ENCODE measurements at places on chromosomes 3 and 15.

- DNase-seq: no peak
Observed at GRCh38 chr15:81947548-81947947, 98.3 kb downstream of the MEX3B start.

DNA sequence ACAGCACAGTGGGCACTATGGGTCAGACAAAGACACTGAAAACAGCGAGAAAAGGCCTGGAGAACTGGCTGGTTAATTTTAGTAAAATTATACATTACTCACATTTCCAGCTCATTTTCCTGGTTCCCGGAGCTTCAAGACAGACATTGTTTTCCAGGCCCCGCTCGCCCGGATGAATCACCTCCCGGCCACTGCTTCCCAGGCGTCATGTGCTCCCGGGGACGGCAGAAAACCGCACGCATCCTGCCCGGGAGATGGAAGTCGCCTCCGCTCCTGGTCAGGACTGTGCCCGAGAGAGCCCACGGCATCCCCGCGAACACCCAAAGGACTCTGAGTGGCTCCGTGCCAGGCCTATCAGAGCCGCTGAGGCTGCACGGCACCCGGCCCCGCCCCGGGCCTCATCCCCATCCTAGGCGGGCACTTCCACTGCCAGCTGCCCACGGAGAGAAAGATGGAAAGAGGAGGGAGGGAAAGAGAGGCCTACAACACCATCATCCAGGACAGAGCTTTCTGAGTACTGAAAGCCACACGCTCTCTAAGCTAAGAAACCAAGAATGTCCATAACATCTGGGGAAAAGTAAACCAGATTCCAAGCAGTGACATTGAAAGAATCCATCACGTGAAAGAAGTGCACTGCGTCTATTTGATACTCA is 75.1 kb downstream of the VGLL4 start:
- DNase-seq: no peak

DNA sequence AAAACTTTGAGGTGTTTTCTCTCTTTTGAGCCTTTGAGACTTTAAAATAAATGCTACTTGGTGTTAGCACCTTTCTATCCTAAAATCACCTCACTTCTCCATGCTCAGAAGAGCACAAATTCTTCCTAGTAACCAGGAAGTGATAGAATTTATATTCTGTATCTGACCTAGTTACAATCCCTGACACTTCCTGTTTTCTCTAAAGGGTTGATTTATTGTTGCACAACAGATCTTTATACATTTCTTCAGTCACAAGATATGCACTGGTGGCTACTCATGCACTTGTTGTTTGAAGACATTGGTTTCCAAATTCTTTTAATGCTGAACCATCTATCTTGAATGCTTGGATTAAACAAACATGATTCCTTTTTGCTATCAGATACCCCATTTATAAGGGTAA is 47.2 kb upstream of the CNTN3 start:
- DNase-seq: no peak

- no peak for DNase-seq
Observed at GRCh38 chr3:179743913-179744312, 91.1 kb downstream of the USP13 start.

- no peak for DNase-seq
Observed at GRCh38 chr15:74391582-74392450, 24.4 kb upstream of the CYP11A1 start.

- DNase-seq: no peak
Observed at GRCh38 chr3:55534876-55535275, 47.8 kb upstream of the WNT5A start.

DNA sequence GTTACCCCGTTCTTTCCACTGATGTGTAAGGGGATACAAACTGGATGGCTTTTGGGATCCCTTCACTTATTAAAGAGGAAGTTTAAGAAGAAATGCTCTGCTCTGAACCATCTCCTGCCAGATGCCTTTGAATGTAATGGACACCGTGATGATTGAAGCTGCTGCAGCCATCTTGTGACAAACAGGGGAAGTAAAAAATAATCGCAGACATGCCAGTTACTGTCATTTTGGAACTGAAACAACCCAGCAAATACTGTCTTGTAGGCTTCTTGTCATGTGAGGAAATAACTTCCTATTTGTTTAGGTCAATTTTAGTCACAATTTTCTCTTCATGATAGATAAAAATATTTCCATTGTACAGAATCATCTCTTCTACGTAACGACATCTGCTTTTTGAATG is 224.0 kb downstream of the CHL1 start:
- no peak for DNase-seq

GRCh38 chr3:59423707-59424106 is 373.9 kb upstream of the CFAP20DC start:
- DNase-seq: no peak

- DNase-seq: no peak
Observed at GRCh38 chr3:197901626-197902025, 48.4 kb upstream of the RPL35A start.

DNA sequence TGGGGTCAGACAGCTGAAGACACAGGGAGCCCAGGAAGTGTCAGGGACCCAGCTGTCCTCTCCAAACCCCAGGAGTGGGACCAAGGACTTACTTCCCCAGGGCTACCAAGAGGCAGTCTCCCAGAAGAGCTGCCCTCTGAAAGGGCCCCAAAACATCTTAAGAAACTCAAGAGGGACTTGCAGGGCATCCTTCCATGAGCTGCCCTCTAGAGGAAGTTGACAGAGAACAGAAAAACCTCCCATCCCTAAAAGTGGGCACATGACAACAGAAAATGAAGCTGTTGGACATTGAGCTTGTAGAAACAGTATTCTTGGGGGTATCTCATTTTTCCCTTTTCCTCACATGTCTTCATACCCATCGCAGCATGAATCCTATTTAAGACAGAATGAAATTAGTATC is 58.9 kb downstream of the MECOM start:
- no peak for DNase-seq

GRCh38 chr15:56683908-56684307 is 49.4 kb downstream of the ZNF280D start:
- DNase-seq: no peak

- no peak for DNase-seq
Observed at GRCh38 chr15:52636459-52636858, 42.7 kb downstream of the ATOSA start.

GRCh38 chr3:80550174-80550573 is 782.4 kb upstream of the ROBO1 start:
- no peak for DNase-seq

- no peak for DNase-seq
Observed at GRCh38 chr3:197926418-197926817, 23.6 kb upstream of the RPL35A start.

DNA sequence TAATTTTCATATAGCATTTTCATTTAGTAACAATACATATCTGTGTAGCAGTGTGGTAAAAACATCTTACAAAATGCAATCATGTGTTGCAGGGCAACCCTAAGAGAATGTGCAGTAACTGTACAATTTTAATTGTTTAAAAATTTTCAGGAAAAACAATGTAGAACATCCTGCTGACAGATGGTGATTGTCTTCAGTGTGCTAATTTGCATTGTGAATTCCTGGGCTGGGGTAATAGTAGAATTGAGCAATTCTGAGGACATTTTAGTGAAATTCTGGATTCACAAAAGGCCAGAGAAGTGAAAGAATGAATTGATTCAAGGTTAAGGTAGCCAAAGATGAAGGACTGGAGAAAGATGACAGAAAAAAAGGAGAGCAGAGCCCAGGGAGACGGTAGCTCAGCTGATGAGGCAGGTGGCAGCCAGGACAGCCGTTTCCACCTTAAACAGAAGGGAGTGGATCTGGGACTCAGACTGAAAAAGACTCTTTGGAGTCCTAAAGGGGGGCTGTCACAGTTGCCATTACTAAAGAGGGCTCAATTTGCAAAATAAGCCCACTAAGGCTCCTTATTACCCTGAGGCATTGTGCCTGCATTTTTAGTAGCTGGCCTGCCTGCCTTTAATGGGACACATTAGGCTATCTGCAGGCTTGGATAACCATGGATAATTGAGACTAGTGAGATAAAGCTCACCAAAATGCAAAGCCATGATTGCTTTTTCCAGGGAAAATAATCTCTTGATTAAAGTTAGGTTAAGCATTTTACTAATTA is 8.6 kb downstream of the MAP3K13 start:
- DNase-seq: no peak

DNA sequence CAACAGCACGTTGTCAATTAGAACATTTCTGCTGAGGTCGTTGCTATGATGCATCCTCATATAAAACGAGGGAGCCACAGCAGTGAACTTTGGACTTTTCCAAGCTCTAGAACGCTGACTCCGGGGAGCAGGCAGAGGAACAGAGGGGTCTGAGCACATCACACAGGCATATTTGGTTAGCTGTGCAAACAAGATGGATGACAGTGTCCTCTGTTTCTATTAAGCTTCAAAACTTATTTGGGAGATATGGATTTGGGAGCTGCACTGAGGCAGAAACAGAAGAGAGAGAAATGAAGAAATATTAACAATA is 278.0 kb upstream of the TBL1XR1 start:
- no peak for DNase-seq

DNA sequence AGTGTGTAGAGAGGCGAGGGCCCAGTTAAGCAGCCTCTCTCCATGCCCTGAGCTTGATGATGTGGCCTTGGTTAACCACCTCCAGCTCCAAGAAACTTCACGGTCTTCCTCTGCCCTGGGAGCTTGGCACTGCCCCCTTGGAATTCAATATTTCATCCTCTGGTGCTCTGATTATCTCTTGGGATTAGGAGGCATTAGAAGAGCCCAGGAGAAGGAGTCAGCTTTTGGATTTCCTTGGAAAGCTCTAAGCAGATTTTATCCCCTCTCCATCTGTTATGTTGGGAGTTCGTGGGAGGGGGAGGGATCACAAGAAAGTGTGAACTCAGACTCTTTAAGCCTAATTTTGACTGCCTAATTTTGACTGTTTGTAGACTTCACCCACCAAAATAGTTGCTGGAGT is 132.7 kb upstream of the AGBL1 start:
- DNase-seq: no peak

GRCh38 chr15:85568261-85568808 is 187.9 kb downstream of the AKAP13 start:
- DNase-seq: no peak

- DNase-seq: peak; percentile 55
Observed at GRCh38 chr3:113947372-113948014, at the start of gene ZDHHC23. TSS of gene ZDHHC23 (plus strand) at chr3:113948013. CDS start at chr3:113948803, 790 bp downstream.

DNA sequence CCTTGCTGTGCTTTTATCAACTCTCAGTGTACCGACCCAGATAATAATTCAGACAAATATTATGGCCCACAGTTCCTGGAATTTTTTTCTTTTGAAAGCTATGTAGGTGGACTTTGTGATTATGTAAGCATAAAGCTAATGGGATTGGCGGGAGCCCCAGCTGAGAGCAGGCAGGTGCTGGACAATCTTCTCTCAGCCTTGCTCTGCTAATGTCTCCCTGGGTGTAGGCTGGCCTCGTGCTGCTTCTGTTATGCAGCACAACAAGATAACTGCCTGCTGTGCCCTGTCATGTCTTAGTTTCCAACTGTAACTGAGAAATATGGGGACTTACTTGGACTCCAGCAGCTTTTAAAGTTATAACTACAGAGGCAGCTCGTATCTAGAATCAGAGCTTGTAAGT is 415.0 kb downstream of the PDCD6IP start:
- DNase-seq: no peak

- no peak for DNase-seq
Observed at GRCh38 chr3:60047426-60048200, 997.8 kb upstream of the CFAP20DC start.

DNA sequence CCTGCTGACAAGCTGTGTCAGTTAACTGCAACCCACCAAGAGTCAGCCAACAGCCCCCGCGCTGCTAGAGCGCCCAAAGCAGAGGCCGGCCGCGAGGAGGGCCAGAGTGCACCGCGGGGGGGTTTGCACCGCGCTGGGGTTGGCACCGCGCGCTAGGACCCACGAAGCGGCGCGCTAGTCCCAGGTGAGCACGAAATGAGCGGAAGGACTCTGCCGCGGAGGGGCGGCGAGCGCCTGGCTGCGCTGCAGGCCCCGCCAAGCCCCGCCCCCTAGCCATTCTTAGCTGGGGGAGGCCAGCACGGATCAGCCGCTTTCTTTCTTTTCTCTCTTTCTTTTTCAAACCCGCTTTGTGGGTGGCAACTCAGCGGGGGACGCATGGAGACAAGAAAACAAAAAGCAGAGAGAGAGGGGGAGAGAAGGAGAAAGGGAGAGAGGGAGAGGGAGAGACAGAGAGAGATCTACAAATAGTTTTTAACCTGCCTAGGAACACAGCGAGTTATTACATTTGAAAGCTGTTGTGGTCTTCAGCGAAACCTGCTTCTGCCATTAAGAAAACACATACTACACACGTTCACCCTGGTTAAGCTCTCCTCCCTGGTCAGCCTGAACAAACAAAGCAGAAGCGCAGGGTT is 6.9 kb upstream of the FOXB1 start:
- peak; percentile 56 for DNase-seq

- DNase-seq: no peak
Observed at GRCh38 chr3:8499181-8499611, 2.4 kb upstream of the LMCD1 start.

GRCh38 chr3:111173328-111173900 is 101.8 kb downstream of the NECTIN3 start:
- DNase-seq: no peak

DNA sequence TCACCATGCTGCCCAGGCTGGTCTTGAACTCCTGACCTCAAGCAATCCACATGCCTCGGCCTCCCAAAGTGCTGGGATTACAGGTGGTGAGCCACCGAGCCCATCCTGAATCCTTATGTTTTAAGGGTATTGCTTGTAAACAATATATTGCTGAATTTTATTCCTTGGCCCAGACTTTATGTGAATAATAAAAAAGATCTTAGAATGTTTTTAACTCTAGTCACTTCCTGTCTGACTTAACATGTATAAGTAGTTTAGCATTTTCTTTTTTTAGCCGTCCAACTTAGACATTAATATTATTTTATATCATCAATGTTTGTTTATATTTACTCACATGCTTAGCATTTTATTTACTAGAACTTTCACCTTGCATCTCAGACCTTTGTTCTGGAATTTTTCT is 9.2 kb upstream of the EIF2B5 start:
- no peak for DNase-seq

DNA sequence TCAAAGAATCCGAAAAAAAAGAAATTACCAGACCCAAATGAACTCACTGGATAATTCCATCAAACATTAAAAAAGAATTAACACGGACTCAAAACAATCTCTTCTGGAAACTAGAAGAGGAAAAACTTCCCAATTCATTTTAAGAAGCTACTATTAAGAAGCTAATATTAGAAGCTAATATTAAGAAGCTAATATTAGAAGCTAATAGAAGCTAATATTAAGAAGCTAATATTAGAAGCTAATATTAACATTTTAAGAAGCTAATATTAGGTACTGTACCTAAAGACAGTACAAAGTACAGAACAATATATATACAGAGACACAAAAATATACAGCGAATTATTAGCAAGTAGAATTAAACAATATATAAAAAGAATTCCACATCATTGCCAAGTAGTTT is 35.9 kb downstream of the HERC2 start:
- no peak for DNase-seq

DNA sequence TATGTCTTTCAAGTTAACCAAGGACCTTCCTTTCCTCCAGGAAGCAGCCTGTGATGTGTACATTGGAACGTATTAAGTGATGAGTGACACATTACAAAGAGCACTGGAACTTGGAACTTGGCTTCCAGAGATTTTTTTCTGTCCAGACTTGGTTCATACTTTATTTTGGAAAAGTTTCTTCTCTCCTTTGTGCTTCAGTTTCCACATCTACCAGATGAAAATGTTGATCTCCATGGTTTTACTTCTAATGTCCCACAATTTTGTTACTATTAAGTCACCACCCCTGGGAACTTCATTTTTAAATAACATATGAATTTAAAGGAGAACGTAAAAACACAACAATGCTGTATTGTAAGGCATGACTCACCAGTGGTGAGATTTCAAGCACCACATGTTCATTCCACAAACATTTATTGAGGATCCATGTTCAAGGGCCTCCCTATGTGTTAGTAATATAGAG is 290.7 kb upstream of the LMCD1 start:
- no peak for DNase-seq
